ENCODE measurements at places on chromosomes 2 and 18.

GRCh38 chr2:182646763-182647498 is 69.1 kb upstream of the DNAJC10 start:
- no peak for DNase-seq

DNA sequence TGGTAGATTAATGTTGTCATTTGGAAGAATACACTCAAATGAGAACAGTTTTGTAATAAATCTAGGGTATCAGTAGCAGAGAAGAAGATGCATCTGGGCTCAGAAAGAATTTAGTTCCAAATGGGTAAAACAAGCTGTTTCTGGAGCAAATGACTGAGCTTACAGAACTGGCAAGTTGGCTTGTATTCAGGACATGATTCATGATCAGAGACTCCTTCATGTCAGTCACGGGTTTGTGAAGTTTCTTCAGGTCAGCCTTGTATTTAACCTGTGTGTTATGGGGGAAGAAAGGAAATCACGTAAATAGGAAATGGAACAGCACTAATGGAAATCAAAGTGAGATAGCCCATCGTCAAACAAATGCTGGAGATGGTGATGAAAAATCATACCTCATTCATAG is 109.1 kb downstream of the RIF1 start:
- no peak for DNase-seq

GRCh38 chr18:46632401-46633071 is 24.5 kb downstream of the LOXHD1 start:
- no peak for DNase-seq

DNA sequence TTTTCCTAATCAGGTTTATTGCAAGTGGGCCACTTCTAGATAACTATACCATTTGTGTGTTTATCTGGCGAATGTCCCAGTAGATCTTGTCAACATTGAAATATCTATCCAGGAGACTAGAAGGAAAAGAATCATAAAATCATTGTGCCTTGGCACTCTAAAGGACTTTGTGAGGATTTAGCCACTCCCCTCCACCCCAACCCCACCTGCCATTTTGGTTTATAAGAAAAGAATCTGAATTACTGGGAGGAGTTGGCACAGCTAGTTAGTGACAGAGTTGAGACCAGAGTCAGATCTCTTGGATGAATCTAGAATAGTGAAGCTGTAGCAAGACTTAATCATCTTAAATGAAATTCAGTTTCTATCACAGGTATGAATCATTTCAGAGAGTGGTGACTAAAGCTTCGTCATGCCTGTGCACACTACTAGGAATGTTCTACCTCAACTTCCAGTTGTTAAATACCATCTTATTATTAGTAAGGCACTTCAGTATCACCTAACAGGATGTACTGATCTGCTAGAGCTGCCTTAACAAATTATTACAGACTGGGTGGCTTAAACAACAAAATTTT is 212.7 kb upstream of the SLC14A2 start:
- DNase-seq: no peak

GRCh38 chr2:205898744-205899143 is 187.2 kb downstream of the INO80D start:
- DNase-seq: no peak

- DNase-seq: no peak
Measured at GRCh38 chr2:30661173-30662107, 145.8 kb downstream of the CAPN13 start.

DNA sequence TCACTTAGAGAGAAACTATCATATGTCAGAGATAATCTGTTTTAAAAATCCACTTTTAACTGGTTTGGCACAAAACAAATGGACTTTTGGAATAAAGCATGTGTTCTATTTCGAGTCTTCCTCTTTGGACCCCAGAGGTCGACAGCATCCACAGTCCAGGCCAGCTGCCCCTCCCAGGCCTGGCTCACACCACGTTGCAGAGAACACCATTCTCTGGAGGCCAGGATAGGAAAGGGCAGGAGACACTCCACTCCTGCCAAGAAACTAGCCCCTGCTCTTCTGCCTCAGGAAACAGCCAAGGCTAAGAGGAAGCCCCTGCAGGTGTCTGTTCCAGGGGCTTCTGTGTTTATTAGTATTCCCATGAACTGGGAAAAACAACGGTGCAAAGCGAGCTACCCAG is 456.6 kb upstream of the ID2 start:
- DNase-seq: no peak

GRCh38 chr18:57035590-57035989 is 111.3 kb upstream of the BOD1L2 start:
- no peak for DNase-seq

DNA sequence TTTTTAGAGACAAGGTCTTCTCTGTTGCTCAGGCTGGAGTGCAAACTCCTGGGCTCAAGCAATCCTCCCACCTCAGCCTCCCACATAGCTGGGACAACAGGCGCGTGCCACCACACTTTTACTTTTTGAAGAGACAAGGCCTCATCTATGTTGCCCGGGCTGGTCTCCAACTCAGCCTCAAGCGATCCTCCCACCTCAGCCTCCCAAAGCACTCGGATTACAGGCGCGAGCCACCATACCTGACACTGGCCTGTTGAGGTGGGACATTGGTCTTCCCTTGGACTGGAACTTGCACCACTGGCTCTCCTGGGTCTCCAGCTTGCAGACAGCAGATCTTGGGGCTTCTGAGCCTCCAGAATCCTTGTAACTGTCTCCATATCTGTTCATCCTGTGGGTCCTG is 75.6 kb downstream of the NDUFA10 start:
- no peak for DNase-seq

GRCh38 chr2:19226871-19227270 is 131.6 kb downstream of the OSR1 start:
- no peak for DNase-seq

DNA sequence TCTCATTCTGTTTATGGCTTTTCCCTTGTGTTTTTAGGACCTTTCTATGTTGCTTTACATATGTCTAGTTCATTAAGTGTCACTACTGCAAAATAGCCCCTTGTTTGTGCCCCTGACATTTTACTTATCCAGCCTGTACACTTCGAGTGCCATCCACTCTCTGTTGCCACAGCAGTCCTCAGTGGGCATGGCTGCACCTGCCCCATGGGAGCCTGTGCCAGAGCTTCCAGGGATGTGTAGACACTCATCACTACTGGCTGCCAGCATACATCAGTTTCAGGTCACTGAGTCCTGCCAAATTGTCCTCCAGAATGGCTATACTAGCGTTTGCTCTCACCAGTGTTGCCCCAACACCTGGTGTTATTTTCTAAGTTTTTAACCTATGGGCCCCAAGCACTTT is 80.4 kb downstream of the ARMC9 start:
- no peak for DNase-seq

GRCh38 chr2:210536973-210537650 is 19.3 kb upstream of the CPS1 start:
- DNase-seq: no peak

DNA sequence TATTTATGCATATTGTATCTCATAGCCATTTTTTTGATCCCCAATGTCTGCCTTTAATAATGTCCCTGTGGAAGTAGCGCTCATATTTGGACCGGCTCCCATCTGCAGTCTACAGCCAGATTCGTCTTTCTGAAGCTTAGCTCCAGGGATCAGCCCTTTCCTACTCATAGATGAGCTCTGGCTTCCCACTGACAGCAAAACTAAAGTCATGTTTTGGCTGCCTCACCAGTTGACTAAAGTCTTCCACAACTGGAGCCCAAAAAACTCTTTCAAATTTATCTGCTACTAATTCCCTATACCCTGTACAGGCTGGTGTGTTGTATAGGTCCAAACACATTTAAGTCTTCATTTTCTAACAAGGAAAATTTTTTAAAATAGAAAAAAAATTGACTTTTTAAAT is 294.2 kb upstream of the HNMT start:
- DNase-seq: no peak

GRCh38 chr2:135299658-135300244 is 231.3 kb downstream of the ZRANB3 start:
- DNase-seq: no peak

DNA sequence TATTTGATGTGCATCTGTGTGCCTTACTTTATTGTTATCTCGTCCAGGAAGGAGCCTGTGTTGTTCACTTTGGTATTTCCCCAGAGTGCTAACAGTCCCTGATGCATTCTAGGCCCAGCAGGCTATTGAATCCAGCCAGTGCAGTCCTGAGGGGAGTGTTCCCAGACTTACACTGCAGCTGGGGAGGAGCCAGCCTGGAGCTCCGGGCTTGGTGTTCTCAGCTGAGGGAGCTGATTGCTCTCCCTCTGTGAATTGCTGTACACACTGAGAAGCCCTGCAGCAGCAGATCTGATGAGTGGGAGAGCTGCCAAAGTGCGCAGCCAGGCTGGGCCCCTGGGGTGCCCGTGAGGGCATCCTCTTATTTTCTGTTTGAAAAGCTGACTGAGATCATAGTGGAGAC is 159.2 kb downstream of the GALNT3 start:
- DNase-seq: no peak

- no peak for DNase-seq
Measured at GRCh38 chr2:80293039-80293438, 11.5 kb downstream of the LRRTM1 start.

DNA sequence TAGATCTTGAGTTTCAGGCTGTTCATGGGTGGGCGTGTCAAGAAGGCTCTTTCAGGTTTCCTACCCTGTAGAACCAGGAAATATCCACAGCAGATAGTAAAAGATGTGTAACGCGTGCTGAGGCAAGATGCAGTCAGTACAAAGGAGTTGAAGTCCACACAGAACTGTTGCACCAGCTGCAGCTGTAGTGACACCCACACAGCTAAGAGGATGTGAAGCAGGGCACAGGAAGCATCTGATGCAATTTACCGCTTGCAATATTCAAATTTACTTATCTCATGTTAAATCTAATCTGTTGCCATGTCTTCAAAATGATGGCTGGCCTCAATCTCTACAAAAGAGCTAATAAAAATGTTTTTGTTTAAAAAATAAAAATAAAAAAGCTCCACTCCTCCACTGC is 132.8 kb downstream of the ARHGAP15 start:
- DNase-seq: peak; percentile 26

DNA sequence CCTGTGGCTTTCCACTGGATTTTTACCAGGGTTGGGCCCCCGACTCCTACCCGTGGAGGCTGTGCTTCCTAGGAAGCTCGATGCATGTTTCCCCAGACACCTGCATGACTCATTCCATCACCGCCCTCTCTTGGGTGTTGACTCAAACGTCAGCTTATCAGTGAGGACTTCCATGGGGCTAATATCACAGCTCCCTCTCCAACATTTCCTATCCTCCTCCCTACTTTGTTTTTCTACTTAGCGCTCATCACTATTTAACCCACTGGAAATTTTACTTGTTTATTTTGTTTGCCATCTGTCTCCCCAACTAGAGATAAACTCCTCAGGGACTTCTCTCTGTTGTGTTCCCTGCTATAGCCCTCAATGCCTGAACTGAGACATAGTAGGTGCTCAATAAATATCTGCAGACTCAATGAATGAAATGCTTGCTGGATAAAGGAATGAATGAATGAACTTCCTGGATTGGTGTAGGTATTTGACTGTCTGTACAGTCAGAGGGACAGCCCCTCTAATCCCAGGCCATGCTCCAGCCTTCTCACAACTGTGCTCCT is 89.7 kb upstream of the MSH2 start:
- no peak for DNase-seq

DNA sequence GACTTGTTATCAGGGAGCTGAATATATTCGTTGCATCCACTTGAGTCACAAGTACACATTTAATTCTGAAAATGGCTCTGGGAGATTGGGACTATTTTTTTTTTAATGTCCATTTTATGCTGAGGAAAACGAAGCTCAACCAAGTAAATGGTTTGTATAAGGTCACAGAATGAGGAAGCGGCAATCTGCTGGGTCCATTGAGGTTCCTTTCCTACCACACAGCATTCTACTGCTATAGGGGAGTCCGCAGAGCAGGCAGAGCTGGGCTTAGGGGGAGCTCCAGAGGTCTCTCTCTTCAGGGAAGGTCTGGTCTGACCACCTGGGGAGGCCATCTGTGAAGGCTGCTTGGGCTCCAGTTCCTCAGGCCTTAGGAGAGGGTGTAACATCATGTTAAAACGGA is 77.9 kb downstream of the MCFD2 start:
- no peak for DNase-seq

GRCh38 chr2:6876309-6876708 is 1.3 kb upstream of the RSAD2 start:
- no peak for DNase-seq

DNA sequence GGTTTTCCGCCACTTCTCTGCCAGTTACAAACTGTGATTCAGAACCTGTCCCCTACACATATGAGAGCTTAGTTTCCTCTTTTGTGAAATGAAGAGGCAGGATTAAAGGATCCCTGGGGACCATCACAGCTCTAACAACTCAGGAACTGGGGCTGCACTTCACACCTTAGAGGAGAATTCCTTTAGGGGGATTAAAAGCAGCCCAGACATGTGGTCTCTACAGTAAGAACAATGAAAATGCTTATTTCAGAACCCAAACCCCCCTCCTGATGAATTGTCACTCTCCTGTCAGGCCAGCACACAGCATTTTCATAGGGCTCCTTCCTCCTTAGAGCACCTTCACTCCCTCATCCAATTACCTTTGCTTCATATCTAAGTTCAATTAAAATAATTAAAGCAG is 101.5 kb upstream of the NEDD4L start:
- no peak for DNase-seq

DNA sequence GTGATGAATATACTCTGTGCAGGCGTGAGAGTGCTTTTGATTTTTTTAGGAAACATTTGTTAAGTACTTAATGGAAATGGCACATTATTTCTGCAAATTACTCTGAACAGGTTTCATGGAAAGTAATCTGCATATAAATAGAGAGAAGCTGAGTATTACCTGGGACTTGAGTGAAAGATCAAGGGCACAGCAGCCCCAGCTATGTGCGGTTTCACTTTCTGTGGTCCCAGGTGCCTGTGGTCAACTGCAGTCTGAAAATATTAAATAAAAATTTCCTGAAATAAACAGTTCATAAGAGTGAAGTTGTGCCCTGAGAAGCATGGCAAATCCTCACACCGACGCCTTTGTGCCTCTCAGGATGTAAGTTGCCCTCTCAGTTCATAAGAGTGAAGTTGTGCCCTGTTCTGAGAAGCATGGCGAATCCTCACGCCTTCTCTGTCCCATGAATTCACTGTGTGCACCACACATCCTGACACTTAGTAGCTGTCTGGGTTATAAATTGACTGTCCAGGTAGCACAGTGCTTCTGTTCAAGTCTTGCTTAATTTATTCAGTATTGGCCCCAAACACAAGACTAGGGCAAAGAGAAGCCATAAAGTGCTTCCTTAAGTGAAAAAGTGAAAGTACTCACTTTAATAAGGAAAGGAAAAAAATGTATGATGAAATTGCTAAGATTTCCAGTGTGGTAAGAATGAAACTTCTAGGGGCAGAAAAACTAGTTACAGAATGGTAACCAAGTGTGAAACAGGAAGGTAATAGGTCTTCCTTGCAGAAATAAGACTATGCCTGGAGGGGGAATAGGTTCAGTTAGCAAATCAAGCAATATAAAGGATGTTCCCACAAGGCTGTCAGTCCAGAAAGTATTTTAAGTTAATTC is 4.3 kb upstream of the SNTG2 start:
- DNase-seq: no peak

GRCh38 chr2:160490733-160491685 is 2.6 kb downstream of the RBMS1 start:
- DNase-seq: no peak

DNA sequence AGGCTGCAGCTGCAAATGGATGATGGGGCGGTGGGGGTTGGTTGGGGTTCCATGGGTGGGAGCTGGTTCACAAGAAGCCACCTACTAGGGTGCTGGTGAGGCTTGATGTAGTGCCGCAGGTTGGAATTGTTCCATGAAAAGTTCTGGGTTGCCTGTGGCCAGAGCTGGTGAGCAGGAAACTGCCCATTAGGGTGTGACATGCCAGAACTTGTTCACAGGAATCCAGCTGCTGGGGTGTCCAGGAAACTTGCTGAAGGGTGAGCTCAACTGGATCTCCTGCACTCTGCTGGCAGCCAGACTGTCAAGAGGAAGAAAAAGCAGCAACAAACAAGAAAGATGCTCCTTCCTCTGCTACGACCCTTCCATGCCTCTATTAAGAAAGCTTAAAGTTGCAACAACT is 48.8 kb downstream of the MAP3K20 start:
- DNase-seq: no peak
